ENCODE measurements at places on chromosomes 2 and 18.

GRCh38 chr2:106350980-106351379 is 117.2 kb downstream of the RGPD3 start:
- DNase-seq: no peak

DNA sequence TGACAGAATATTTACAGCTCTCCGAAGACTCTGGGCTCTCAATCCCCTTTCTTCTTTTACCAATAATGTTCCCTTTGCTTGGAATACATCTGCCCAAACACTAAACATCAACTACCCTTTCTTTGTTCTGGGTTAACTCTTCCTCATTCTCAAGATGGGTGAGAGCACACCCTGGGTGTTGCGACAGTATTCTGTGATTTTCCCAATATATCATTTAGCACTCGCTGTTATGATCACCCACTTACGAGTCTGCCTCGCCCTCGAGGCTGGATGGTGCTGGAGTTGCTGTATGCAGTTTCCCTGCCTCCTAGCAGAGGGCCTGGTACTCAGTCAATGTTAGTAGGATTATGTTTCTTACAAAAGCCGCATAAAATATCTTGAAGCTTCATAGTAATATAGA is 93.2 kb downstream of the SOCS6 start:
- DNase-seq: no peak

GRCh38 chr2:19377717-19378116 is 19.3 kb upstream of the OSR1 start:
- DNase-seq: no peak

DNA sequence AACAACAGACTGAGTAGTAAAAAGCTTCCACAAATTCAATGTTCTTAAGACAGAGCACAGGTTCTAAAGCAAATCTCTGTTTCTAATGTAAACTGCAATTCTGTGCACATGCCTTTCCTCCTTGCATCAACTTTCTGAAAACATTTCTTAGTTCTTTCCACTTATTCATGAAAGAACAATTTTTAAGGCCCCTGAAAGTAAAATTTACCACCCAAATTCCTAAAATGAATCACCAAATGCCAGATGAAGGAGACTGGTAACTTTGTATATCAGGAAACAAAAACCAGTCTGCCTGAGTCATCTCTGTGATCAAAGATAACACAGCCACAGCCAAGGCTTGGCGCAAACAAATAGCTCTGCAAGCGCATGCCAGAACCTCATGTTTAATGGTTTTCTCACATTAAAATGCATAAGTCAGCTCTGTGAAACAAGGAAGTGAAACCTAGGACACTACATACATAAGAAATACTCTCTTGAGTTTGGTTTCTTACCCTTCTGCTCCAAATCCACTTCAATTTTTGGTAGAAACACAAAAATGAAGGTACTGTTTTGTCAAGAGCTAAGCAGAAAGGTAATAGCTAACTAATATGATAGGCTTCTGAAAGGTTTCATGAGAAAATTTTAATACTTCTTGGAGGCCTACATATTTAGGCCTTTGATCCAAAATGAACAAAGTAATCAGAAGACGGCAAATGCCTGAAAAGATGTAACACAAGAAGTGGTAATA is 169.4 kb downstream of the THADA start:
- DNase-seq: no peak

- DNase-seq: no peak
Measured at GRCh38 chr2:92073815-92074548, 2797.2 kb upstream of the TEKT4 start.

DNA sequence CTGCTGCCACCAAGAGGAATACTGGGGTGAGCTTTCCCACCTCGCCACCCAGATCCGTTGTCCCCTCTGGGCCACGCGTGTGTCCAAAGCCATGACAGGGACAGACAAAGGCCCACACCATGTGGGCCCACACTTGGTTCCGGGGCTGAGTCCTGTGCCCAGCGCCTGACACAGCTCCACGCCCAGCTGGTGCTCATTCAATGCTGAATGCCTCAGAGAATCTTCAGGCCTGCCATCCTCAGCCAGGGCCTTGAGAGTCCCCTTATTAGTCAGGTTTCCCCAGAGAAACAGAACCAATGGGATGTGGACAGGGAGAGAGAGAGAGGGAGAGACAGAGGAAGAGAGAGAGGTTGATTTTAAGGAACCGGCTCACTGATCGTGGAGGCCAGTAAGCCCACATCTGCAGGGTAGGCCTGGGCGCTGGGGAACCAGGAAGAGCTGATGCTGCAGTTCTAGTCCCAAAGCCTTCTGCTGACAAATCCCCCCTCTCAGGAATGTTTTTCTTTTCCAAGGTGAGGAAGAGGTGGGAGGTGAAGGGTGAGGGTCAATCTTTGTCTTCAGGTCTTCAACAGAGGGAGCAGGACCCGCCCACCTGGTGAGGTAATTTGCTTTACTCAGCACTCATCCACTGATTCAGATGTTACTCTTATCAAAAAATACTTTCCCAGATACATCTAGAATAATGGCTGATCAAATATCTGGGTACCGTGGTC is 10.2 kb upstream of the SPATA3 start:
- no peak for DNase-seq

DNA sequence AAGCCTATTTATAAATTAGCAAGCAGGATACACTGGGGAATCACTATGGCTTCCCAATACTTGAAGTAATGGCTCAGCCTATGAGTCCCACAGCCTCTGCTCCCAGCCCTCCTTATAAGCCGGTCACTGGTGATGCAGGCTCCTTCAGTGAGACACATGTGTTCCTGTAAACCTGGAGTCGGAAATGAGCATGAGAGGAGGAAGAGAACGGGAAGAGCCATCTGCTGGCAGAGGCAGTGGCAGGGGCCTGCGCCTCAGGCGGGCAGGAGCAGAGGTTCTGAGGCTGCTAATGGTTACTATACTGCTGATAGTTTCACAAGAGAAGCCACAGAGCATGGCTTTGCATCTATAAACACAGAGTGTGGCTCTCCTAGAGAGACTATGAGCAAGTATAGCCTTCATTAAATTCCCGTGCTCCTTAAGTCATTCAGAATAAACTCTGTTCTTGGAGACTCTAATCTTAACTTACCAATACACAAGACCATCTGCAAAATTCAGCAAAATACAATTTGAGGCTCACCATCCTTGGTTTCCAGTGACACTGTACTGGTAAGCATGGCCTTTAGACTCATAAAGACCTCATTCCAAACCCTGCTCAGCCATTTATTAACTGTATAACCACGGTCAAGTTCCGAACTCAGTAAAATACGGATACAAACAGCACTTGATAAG is 63.3 kb downstream of the FBXO15 start:
- no peak for DNase-seq

DNA sequence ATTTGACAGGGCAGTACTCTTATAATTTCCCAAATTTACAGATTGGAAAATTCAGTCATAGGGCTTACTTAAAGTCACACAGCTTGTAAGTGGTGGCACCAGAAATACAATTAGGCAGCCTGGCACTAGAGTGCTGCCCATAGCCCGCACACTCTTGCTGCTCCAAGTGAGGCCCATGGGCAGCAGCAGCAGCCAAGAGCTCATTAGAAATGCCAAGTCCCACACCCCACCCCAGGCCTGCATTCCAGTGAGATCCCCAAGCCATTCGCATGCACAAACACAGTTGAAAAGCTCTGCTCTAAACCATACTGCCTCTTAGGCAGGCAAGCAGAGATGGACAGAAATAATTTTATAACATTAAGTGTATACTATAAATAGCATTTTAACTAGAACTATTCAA is 379.3 kb upstream of the PKDCC start:
- DNase-seq: no peak

- no peak for DNase-seq
Measured at GRCh38 chr2:39068299-39069135, 52.3 kb downstream of the SOS1 start.

GRCh38 chr18:45458033-45458432 is 157.2 kb upstream of the SLC14A2 start:
- no peak for DNase-seq

Measured in activated CD8-positive, alpha-beta memory T cell treated with anti-CD3 and anti-CD28 coated beads for 1 hour (primary cell).